GM23338 (cell line): ENCODE measurements at places on chromosomes 1 and 21.
A peak's percentile ranks its signal among the peaks of the same experiment; 100 is the strongest.

DNA sequence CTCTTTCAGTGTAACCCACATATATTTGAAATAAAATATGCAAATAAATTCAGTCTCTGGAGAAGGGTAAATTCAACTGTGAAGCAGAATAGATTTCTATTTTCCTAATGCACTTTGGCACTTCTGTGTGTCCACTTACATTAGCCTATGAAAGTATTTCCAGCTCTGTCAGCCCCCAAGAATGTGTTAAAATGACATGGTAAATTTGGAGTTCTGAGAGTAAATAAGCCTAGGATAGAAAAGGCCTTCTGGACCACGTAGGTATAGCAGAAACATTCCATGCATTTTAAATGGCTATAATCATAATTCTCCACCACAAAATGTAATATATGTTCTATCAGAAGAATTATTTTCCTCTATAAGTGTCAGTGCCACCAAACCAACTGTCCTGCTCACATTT lies 276.2 kb downstream of the NEGR1 start:
- no peak for DNase-seq

GRCh38 chr21:17834639-17835354 lies 15.6 kb upstream of the C21orf91 start:
- DNase-seq: no peak

- no peak for DNase-seq
Observed at GRCh38 chr1:28778021-28778420, 33.9 kb upstream of the OPRD1 start.

DNA sequence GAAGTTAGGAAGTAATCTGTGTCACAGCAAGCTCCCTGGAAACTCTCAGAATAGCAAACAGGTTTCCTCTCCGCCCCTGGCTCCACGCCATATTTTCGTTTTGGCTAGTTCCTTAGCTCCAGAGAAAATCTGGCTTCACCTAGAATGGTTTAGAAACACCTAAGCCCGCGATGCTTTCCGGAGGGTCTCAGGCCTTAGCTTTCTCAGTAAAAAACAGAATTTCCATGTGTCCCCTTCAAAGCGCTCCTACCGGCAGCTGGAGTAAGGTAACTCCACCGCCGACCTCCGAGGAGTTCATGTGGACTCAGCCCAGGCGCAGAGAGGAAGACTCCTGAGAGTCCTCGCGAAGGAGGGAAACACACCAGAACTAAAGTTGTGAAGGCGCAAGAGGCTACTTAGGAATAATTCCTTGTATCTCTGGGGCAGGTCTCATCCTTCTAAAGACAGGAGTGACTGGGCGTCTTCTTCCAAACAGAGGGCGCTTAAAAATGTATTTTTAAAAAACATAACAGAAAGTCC lies 406 bp downstream of the KIAA0040 start:
- peak; percentile 63 for DNase-seq

- no peak for DNase-seq
Observed at GRCh38 chr1:155964193-155964592, 14.2 kb downstream of the ARHGEF2 start.

DNA sequence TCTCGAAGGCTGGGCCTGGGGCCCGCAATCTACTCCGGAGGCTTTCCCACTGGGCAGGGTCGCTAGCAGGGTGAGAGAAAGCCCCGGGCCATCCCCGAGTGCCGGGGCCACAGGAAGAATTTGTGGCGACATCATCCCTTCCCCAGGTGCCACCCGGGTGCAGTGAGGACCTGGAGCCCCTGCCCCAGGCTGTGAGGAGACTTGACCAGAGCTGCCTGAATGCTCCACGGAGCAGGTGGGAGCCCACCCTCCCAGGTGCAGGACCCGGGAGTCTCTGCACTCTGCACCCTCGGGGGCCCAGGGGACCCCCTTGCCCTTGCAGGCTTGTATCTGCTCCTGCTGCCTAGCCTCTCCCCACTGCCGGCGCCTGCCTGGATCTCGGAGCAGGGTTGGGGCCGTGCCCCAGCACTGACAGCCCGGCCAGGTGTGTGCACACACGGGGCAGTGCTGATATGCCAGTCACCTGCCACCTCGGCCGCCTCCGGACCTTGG lies 67.5 kb upstream of the RGS7 start:
- peak; percentile 11 for DNase-seq

GRCh38 chr1:33973799-33974545 lies 110.1 kb downstream of the HMGB4 start:
- DNase-seq: no peak

- no peak for DNase-seq
Observed at GRCh38 chr1:68570871-68571270, 74.0 kb upstream of the DEPDC1 start.

DNA sequence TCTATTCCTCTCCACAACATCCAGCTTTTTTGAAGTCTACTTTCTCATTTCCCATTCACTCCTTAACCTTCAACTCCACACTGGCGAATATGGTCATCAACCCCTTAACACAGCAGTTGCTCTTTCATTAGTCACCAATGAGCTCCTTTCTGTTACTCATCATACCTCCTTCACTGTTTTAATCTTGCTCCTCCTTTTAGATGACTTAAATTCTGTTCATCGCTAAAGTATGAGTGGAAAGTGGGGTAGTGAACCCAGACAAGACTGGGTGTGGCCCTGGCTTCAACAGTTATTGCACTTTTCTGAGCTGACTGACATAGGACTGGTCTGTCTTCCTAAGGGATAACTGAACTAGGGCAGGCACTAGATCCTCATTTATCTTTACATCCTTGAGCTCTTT lies 51.3 kb downstream of the AKT3 start:
- no peak for DNase-seq

DNA sequence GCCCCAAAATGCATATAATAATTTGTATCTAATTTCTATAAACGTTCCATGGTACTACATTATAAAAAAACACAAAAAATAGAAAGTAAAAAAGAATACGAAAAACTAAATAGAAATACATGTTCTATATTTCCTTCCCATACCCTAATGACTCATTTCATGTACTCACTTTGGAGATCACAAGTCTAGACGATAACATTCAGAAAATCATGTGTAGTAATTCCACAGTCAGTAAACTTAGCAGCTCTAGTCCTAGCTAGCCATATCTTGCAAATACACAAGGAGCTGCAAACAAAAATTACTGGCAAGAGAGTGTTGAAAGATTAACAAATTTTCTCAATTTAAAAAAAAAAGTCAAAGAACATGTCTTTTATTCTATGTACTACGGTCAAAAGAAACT lies 1.4 kb downstream of the GOLPH3L start:
- DNase-seq: no peak

DNA sequence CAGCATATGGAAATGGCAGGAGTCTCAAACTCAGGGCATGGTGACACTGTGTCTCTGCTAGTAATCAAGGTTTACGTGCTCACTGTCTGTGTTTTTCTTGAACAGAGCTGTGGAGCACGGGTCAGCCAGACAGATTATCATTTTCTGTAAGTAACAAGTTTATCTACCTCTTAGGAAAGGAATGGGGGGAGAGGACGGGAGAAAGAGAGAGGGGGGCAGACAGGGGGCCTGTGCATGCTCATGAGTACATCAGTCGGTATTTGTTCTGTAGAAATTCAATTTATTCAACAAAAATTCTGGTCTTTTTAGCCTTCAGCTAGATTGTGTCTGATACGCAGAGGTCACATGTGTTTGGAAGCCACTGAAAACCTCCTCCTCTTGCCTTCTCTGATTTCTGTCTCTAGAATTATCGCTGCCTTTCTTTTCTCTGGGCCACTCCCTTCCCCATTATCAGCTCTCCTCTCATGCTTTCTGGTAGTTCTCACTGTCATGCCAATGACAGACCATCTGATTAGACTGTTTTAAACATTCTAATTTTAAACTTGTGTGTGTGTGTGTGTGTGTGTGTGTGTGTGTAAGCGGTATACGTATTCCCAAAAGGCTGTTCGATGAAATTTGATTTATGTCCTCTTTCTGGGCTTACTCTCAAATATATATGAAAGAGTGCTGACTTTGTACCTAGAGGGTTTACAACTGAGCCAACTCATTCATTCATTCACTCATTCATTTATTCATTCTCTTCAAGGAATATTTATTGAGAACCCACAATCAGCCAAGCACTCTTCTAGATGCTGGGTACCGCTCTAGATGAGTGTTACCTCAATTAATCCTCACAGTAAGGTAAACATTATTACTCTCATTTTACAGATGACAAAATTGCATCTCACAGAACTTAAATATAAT lies 636.9 kb downstream of the KIF26B start:
- DNase-seq: no peak

DNA sequence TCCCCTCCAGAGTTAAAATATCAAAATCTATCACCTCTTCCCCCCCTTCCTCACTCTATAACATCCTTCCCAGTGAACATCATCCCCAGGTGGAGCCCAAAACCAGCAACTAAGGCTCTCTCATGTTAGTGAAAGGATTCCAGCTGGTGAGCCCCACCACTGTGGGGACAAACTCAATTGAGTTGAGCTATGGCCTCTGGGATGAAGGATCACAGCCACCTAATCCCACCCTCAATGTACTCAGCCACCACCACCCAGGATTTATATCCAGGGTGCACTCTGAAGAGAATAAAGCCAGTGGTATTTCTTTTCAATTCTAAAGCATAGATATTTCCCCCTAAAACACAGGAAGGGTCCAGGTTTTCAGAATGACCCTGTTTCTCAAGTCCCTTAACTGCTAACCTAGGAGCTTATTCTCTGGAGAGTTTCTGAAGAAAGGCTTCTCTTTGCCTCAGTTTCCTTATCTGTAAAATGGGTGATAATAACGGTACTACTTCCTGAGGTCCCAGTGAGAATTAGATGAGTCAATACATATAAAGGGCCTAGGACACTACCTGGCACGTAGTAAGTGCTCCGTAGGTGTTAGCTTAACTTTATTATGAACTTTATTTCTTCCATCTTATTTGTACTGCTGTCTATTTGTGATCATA lies 15.6 kb upstream of the BOLA1 start:
- no peak for DNase-seq

GRCh38 chr1:43363935-43364525 lies 3.8 kb downstream of the ELOVL1 start:
- no peak for DNase-seq

GRCh38 chr1:34800214-34800613 lies 7.4 kb downstream of the GJA4 start:
- no peak for DNase-seq

DNA sequence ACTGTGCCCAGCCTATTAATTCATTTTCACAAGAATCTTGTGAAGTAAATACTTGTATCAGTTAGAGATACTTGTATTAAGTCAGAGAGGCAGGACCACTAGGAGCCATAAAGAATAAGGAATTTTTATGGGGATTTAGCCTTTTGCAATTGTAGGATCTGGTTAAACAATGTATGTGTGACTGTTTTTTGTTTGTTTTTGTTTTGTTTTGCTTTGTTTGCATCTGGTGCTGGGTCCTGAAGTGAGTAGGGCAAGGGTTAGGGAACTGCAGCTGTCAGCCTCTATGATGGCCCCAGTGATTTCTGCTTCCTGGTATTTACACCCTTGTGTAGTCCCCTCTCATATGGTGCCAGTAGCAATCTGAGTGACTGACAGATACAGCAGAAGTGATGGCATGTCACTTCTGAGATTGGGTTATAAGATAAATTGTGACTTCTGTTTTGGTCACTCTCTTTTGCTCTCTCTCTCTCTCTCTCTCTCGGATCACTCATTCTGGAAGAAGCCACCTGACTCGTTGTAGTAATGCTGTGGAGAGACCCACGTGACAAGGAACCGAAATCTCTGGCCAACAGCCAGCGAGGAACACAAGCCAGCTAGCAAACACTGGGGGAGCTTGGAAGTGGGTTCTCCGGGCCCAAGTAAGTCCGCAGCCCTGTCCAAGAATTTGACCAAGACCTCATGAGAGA lies 96.2 kb upstream of the MARK1 start:
- no peak for DNase-seq

- no peak for DNase-seq
Observed at GRCh38 chr1:40825435-40825788, 36.8 kb downstream of the CITED4 start.

- DNase-seq: no peak
Observed at GRCh38 chr1:174243451-174244000, 84.2 kb downstream of the RABGAP1L start.

- no peak for DNase-seq
Observed at GRCh38 chr1:91568261-91568660, 67.6 kb downstream of the CDC7 start.

- DNase-seq: no peak
Observed at GRCh38 chr1:79496129-79496528, 489.6 kb upstream of the ADGRL4 start.

DNA sequence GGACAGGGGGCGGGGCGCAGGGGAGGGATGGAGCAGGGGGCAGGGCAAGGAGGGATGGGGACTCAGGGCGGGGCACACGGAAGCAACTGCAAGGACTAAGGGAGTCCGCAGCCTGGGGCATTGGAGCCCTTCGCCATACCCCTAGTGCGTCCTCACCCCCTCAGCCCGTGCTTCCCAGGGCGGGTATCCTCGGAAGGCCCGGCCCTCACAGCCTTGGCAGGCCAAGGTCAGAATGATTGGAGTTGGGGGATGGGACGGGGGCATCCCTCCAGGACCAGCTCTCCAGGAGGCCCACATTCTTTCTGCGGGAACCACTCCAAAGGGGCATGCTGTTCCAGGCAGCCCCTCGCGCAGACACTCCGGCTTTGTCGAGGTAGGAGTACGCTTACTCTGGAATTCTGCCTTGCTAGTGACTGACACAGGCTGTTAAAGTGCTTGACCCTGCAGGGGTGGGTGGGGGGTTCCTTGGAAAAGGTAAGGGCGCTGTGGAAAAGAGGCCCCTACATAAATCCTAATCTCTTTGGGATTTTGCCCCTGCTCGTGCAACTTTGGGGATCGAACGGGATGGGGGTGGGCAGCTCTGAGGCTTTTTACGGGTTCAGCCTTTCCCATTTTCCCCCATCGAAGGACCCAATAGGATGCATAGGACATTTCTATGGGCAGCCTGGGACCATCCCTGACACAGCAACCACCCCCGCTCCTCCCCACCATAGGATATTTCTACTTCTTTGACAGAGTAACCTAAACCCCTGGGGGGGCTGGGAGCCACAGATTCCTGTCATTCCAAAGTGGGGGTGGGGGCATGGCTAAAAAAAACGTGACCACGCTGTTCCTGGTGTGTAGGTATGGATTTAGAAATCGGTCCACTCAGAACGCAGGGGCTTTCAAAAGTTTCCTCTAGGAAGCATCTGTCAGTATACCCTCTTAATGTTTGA lies 738 bp upstream of the TRIM11 start:
- peak; percentile 61 for DNase-seq

- DNase-seq: no peak
Observed at GRCh38 chr1:73801912-73802429, 396.0 kb downstream of the LRRIQ3 start.
